Esophagus squamous epithelium (tissue), 5 donors: ENCODE measurements at places on chromosomes 3 and 15.

DNA sequence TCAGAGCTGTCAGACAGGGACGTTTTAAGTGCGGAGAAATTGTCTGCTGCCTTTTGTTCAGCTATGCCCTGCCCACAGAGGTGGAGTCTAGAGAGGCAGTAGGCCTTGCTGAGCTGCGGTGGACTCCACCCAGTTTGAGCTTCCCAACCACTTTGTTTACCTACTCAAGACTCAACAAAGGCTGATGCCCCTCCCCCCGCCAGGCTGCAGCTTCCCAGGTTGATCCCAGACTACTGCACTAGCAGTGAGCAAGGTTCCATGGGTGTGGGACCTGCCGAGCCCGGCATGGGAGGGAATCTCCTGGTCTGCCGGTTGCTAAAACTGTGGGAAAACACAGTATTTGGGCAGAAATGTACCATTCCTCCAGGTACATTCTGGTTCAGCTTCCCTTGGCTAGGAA lies 282.1 kb downstream of the VGLL3 start:
- no peaks in the 10 kb centered on the region for H3K4me1 ChIP-seq
- DNase-seq, result no peak
- H3K4me3 ChIP-seq, result no peak overlapping the region

DNA sequence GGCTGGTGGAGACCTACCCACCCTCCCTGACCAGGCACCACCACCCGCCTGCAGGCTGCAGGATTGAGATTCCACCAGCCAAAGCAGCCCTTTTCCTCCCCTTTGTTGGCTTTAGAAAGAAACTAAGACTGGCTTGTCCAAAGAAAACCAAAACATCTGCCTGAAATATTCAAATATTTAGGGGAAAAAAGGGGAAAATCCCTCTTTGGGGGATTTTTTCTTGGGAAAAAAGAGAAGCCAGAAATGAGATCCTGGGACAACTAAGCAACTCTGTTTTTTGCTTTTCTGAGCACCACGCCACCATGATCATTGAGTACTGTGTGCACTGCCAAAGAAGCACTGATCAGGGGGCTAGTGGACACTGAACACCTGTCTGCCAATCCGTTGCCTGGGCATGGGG lies 2.6 kb downstream of the DCLK3 start:
- H3K36me3 ChIP-seq, result no peaks in the 10 kb centered on the region
- no peak for DNase-seq
- no peak overlapping the region for H3K4me3 ChIP-seq
- no peak overlapping the region for H3K27ac ChIP-seq
- no peaks in the 10 kb centered on the region for H3K27me3 ChIP-seq

DNA sequence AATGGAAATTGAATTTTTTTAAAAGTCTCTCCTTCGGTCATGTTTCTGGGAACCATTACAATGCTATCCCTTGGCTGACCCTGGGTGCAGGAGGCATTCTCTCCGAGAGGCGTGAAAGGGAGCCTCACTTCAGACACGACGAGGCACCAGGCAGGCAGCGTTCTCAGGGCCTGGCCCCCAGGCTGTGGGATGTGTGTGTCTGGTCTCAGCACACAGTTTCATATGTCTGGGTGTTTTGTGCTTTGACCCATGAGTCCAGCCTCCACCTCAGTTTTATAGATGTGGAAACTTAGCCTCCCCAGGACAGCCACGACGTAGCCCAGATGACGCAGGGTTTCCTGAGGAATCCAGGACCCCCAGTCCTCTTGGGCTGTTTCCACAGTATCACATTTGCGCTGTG lies 34.0 kb downstream of the FGD5 start:
- no peak overlapping the region for H3K27ac ChIP-seq
- H3K4me3 ChIP-seq, result no peak overlapping the region
- no peaks in the 10 kb centered on the region for H3K27me3 ChIP-seq

DNA sequence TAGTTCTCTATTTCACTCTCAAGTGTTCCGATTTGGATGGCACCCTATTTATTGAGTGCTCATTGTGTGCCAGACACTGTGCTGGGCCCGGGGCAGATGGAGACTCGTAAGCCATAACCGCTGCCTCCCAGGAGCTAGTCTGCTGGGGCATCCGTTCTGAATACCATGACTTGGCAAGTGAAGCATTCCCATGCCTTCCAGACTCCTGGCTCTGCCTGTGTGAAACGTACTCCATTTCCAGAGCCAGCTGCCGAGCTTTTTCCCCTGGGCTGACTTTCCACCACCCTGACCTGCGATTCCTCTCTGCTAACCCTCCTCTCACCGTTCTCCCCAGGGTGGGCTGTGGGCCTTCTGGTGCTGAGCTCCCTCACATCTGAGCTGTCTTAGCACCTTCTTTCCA lies 303.1 kb upstream of the CTDSPL start:
- DNase-seq, result no peak
- H3K27ac ChIP-seq, result peak overlapping the region; percentile 10
- no peaks in the 10 kb centered on the region for H3K36me3 ChIP-seq
- H3K4me1 ChIP-seq, result peaks cover 3% of the 10 kb centered on the region
- H3K27me3 ChIP-seq, result no peaks in the 10 kb centered on the region
- H3K4me3 ChIP-seq, result no peak overlapping the region

DNA sequence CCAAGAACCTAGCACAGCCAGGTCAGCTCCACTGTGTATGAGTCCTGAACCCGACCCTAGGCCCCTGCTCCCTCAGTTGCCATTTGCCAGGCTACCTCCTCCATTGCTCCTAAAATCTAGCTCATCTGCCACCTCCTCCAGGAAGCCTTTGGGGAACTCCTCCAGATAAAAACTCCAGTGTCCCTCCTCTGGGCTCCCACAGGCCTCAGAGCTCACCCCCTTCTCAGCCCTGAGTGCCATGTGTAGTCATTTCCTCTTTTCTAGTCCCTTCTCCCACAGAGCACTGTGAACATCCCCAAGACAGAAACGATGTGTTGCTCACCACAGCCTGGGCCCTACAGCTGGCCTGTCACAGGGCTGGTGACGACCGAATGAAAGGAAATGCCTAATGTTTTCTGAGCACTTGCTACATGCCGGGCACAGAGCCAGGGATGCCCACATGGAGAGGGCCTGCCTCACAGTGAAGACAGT lies 61.0 kb downstream of the IQSEC1 start:
- H3K4me1 ChIP-seq, result peaks cover 31% of the 10 kb centered on the region
- H3K27ac ChIP-seq, result peak overlapping the region; percentile 92
- no peak for DNase-seq
- H3K4me3 ChIP-seq, result no peak overlapping the region

- no peaks in the 10 kb centered on the region for H3K4me1 ChIP-seq
- H3K27ac ChIP-seq, result no peak overlapping the region
- DNase-seq, result no peak
- H3K27me3 ChIP-seq, result no peaks in the 10 kb centered on the region
- no peak overlapping the region for H3K4me3 ChIP-seq
- no peaks in the 10 kb centered on the region for H3K36me3 ChIP-seq
Measured at GRCh38 chr3:7630351-7630911, 769.5 kb downstream of the GRM7 start.
